ENCODE measurements at places on chromosomes 12 and 14.

DNA sequence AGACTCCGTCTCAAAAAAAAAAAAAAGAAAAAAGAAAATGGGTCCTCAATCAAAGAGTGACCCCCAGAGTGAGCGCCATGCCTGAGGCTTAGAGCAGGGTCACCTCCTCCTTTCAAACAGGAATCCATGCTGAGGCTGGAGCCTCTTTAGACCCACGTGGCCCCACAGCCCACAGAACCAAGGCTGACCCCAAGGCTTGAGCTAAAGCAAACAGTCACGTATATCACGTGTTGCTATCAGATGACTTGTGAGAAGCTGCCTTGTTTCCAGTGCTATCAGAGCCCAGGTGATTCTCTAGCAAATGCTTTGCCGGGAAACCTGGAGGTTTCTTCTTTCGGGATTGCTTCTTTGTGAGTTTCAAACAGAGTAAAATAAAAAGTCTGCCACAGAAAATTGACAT is 31.7 kb upstream of the DYNC1H1 start:
- no peaks in the 10 kb centered on the region for H3K27me3 ChIP-seq
- no peaks in the 10 kb centered on the region for H3K4me1 ChIP-seq
- no peak for DNase-seq
- no peak overlapping the region for H3K27ac ChIP-seq
- H3K4me3 ChIP-seq = no peak overlapping the region
- peaks cover 7% of the 10 kb centered on the region for H3K36me3 ChIP-seq

DNA sequence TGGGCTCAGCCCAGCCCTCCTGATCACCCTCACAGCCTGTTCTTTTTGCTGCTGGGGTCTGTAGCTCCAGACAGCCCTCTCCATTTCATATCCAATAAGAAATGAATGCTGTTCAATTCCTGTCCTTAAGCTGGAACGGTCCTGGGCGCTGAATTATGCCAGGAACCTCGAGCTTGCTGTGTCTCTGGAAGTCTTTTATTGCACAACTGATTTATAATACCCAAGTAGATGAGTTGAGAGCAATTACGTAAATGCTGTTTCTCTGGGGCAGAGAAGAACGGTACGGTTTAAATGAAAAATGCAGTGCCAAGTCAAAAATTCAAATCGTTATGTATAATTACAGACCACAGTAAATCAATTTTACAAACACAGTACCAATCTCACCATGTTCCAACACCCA is 161.0 kb downstream of the SAMD4A start:
- no peak overlapping the region for H3K4me3 ChIP-seq
- no peak overlapping the region for H3K27ac ChIP-seq
- H3K4me1 ChIP-seq = peaks cover 9% of the 10 kb centered on the region
- no peak for DNase-seq

DNA sequence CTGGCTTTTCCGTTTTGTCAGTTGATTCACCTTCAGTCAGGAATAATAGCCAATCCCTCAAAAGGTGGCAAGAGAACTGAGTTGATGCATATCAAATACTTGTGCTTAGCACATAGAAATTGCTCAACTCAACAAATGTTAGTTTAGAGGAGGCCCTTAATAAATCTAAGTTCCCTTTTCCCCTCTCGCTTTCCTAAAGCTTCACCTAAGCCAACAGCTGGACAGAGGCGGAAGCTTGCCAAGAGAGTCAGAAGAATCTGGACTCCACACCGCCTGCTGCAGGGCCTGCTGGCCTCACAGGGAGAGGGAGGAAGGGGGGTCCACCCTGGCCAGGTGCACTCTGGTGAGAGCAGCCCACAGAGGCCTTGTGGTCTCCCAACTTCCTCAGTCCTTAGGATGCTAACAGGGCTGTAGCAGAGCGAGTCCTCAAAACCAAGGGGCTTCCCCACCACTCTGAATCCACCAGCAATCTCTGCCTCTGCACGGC is 213.1 kb downstream of the CHST11 start:
- no peak overlapping the region for H3K27ac ChIP-seq
- H3K4me1 ChIP-seq = peaks cover 29% of the 10 kb centered on the region
- no peaks in the 10 kb centered on the region for H3K36me3 ChIP-seq
- H3K27me3 ChIP-seq = no peaks in the 10 kb centered on the region
- peak; percentile 13 for DNase-seq
- H3K4me3 ChIP-seq = no peak overlapping the region

GRCh38 chr12:45745861-45746277 is 16.4 kb downstream of the ARID2 start:
- H3K27me3 ChIP-seq = no peaks in the 10 kb centered on the region
- no peak overlapping the region for H3K4me3 ChIP-seq
- H3K4me1 ChIP-seq = no peaks in the 10 kb centered on the region
- no peak for DNase-seq

DNA sequence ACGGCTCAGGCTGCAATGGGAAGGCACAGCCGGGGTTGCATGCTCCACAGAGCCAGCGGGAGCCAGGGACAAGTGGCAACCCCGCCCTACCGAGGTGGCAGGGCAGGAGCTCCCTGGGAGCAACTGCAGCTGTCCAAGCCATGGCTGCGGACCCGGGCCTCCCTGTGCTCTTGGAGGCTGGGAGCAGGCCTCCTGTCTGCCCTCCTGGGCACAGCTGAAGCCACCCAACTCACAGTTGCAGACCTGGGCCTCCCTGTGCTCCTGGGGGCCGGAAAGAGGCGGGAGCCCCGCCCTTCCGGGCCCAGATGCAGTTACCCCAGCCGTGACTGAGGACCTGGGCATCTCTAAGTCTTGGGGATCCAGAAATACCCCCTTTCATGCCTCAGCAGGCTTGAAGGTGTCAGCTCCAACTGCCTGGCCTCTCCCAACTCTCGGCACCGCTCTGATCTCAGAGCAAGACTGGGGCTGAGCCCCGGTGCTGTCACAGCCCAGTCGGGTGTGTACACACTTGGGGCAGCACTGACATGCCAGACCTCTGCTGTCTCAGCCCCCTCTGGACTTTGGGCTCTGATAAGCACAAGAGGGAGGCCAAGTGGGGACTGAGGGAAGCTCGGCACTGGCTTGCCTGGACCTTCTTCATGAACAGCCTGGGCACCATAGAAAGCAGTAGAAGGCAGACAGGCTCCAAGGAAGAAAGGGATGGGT is 7.5 kb upstream of the RASSF9 start:
- no peak overlapping the region for H3K27ac ChIP-seq
- no peaks in the 10 kb centered on the region for H3K27me3 ChIP-seq
- H3K4me3 ChIP-seq = no peak overlapping the region
- H3K4me1 ChIP-seq = no peaks in the 10 kb centered on the region

DNA sequence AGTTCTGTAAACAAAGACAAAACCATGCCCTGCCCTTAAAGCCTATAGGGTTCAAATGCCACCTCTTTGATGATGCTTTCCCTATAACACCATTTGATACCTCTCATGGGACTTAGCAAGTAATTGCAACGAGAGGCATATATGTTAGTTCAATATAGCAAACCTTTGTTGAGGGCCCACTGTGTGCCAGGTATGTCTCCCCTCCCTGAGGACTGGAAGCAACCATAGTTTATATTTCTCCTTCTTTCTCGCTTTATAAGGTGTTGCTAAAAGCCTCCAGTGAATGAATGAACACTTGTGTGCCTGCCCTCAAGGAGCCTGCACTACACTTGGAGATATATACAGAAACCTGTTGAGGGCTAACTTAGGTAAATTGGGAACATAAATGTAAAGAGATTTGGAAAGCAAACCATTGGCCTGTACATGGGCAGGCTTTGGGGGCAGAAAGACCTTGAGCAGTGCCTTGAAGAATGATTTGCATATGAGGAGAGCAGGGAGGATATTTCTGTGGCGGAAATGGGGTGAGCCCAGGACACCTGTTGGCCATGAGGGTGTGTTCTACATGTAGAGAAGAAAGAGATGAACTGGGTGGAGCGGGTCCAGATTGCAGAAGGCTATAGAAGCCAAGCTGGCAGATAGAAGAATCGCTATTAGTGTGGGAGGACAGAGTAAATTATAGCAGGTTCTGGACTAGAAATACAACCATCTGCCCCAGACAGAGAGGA is 1.8 kb upstream of the CKAP4 start:
- H3K27me3 ChIP-seq = no peaks in the 10 kb centered on the region
- H3K36me3 ChIP-seq = no peaks in the 10 kb centered on the region
- H3K27ac ChIP-seq = peak overlapping the region; percentile 81
- no peak overlapping the region for H3K4me3 ChIP-seq
- no peak for DNase-seq
- peaks cover 27% of the 10 kb centered on the region for H3K4me1 ChIP-seq

GRCh38 chr12:50221228-50222008 is 54.2 kb upstream of the CERS5 start:
- DNase-seq = no peak
- H3K4me3 ChIP-seq = peak overlapping the region; percentile 61
- peaks cover 16% of the 10 kb centered on the region for H3K4me1 ChIP-seq
- no peaks in the 10 kb centered on the region for H3K27me3 ChIP-seq

GRCh38 chr14:33936391-33936790 is 14.5 kb downstream of the EGLN3 start:
- no peak overlapping the region for H3K4me3 ChIP-seq
- H3K36me3 ChIP-seq = no peaks in the 10 kb centered on the region
- H3K27ac ChIP-seq = no peak overlapping the region
- no peaks in the 10 kb centered on the region for H3K4me1 ChIP-seq
- DNase-seq = no peak
- no peaks in the 10 kb centered on the region for H3K27me3 ChIP-seq

- H3K4me1 ChIP-seq = no peaks in the 10 kb centered on the region
- no peaks in the 10 kb centered on the region for H3K36me3 ChIP-seq
- no peaks in the 10 kb centered on the region for H3K27me3 ChIP-seq
- no peak overlapping the region for H3K4me3 ChIP-seq
- no peak overlapping the region for H3K27ac ChIP-seq
These were observed 231.2 kb downstream of the AKAP6 start for GRCh38 chr14:32560209-32560857.

DNA sequence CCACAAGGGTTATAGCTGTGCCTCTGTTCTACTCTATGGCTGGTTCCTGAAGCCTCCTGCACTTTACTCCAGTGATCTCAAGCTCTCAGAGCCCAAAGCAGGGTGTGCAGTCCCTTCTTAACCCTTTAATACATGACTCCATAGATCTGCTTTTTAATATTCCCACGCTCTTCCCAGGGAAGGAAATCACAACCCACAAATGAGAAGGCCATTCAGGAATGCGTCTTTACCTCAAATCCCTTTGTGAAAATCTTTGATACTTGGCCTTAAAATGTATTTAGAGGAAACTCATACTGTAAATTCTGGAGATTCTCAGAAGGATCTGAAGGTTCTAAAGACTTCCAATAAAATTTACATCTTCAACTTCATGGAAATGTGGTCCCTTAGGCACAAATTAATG is 17.0 kb downstream of the NID2 start:
- H3K4me1 ChIP-seq = no peaks in the 10 kb centered on the region
- H3K27me3 ChIP-seq = no peaks in the 10 kb centered on the region
- no peak for DNase-seq

DNA sequence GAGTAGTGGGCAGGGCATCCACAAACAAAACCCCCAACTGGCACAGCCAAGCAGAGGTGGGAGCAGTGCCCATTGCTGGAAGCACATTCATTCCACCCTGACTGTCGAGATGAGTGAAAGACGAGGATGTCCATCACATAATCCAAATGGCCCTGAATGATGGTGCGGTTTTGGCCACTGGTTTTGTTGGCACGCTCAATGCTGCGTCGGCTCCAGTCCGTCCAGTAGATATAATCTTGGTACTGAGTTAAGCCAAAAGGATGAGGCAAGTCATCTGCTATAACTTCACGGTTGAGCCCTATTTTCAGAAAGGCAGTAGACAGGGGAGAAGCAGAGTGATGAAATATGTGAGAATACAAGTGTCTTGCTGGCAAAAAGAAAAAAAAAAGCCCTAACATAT is 88.1 kb downstream of the BCL2L14 start:
- H3K27me3 ChIP-seq = no peaks in the 10 kb centered on the region
- H3K4me1 ChIP-seq = no peaks in the 10 kb centered on the region

DNA sequence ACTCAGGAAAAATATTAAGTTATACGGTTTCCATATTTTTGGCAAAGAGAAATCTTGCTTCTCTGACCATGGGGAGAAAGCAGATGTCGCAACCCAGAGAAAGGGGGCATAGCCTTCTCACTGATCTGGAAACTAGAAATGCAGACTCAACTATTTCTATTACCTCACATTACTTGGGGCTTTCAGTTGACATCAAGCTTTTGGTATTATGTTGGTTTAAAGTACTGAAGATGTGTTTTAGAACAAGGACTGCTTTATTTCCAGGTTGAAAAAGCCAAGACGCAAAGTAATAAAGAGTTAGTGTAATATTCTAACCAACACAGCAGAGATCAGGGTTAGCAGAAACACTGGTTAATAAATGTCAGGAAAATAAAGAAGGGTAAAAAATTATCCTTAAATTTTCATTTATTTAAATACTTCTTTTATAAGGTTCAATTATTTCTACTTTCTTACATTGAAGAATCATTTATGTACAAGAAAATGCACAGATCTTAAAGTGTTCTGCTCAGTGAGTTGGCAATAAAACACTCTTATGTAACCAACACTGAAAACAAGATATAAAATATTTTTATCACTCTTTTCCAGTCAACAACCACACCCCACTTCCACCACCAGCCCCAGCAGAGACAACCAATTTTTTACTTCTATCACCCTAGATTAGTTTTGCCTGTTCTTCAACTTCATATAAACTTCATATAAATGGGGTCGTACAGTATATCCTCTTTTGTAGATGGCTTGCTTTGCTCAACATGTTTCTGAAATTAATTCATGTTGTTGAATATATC is 26.0 kb downstream of the DCP1B start:
- H3K27ac ChIP-seq = no peak overlapping the region
- DNase-seq = no peak
- H3K36me3 ChIP-seq = no peaks in the 10 kb centered on the region
- H3K4me1 ChIP-seq = no peaks in the 10 kb centered on the region

GRCh38 chr12:105474672-105475071 is 144.2 kb downstream of the C12orf75 start:
- no peaks in the 10 kb centered on the region for H3K36me3 ChIP-seq
- no peak overlapping the region for H3K27ac ChIP-seq
- H3K4me1 ChIP-seq = no peaks in the 10 kb centered on the region
- DNase-seq = no peak
- H3K27me3 ChIP-seq = no peaks in the 10 kb centered on the region
- no peak overlapping the region for H3K4me3 ChIP-seq

DNA sequence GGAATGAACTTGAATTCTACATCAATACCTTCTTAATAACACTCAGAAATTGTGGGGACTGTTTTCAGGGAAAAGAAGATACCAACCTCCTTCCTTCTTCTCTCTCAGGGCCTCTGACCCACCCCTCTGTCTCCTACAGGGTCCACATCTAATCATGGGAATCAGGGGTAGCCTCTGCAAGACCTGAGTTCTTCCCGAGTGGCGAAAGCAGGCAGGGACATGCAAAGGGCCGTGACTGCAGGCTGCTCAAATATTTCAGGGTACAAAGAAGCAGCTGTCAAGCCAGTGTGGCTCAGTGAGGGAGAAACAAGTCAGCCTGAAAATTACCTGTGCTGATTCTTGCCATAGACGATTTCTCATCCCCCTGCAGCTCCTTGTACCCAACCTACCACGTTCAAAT is 123.1 kb upstream of the PARP11 start:
- H3K4me3 ChIP-seq = no peak overlapping the region
- no peak overlapping the region for H3K27ac ChIP-seq
- DNase-seq = no peak
- no peaks in the 10 kb centered on the region for H3K27me3 ChIP-seq

GRCh38 chr14:23578560-23579310 is at the start of gene JPH4:
Gene JPH4, minus strand, starts transcription at chr14:23578790. Its CDS starts 1,337 bp downstream, at chr14:23577453.
- DNase-seq = no peak
- H3K27ac ChIP-seq = no peak within 1 kb of the TSS
- H3K4me1 ChIP-seq = peaks cover 23% of the 10 kb centered on the region
- H3K36me3 ChIP-seq = no peaks in the 10 kb centered on the region
- peaks cover 36% of the 10 kb centered on the region for H3K27me3 ChIP-seq
- no peak within 1 kb of the TSS for H3K4me3 ChIP-seq

All from effector memory CD4-positive, alpha-beta T cell (primary cell).